ENCODE measurements at places on chromosomes 4 and X. TPM values are rescaled to one million over a fixed set of nuclear protein-coding genes. Genes with fewer than 3 reads are reported as not detected.

The GYG2 gene
- 2.9 TPM for polyA plus RNA-seq

The CLGN gene
- 2.6 TPM for polyA plus RNA-seq

- no peak for DNase-seq
These were observed 91.0 kb upstream of the PJA1 start for GRCh38 chrX:69256291-69256565.

GRCh38 chrX:150692296-150692695 lies 900 bp upstream of the MTMR1 start:
- DNase-seq, result no peak

DNA sequence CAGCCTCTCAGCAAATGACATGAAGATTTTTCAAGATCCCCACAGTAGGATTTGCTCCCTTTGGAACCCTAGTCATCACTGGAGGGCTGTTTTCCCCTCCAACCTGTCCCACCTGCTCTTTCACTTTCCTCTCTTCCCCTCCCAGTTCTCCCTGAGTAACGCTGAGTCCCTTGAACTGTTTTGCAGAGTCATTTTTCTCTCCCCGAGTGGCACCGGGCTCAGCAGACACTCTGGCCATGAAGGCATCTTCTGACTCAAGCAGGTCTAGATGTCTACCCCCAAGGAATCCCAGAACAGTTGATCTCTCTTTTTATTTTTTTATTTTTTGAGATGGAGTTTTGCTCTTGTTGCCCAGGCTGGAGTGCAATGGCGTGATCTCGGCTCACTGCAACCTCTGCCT lies 52.2 kb downstream of the HTRA3 start:
- no peak for DNase-seq

- no peak for DNase-seq
These were observed 184.9 kb upstream of the DKK2 start for GRCh38 chr4:107220976-107221375.

GRCh38 chrX:70402721-70403120 lies 20.4 kb upstream of the GDPD2 start:
- DNase-seq, result no peak

DNA sequence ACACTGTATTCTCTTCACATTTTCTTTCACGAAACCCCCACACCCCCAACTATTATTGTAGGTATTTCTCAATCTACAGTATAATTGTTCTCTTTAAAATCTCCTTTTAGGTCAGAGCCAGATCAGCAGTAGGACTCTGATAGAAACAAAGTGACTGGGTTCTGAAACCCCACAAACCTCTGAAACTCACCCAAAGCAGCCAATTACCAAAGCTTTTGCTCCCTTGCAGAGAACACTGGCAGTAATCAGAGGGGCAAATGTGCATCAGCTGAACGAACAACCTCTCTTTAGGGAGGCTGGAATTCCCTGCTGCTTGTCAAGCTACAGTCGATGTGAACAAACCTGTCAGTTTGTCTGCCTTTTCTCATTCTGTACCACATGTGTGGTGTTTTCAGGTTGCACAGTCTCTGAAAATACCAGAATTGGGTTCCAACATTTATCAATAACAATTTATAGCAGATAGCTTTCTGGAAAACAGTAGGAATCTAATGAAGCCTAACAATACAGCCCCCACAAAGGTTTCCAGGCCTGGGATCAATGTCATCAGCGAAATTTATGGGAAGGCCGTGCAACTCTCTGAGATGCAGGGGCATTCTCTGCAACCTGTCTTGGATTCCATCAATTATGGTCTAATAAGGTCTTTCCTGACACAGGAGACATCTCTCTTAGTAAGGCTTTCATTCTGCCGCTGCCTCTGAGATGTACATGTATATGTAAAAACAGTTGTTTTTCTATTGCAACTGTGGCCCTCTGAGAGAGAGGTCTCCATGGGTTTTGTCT lies 395.9 kb downstream of the GPAT3 start:
- DNase-seq, result no peak

Measured in forelimb muscle (tissue), 1 donor.